ENCODE measurements at places on chromosomes 12 and 14.

DNA sequence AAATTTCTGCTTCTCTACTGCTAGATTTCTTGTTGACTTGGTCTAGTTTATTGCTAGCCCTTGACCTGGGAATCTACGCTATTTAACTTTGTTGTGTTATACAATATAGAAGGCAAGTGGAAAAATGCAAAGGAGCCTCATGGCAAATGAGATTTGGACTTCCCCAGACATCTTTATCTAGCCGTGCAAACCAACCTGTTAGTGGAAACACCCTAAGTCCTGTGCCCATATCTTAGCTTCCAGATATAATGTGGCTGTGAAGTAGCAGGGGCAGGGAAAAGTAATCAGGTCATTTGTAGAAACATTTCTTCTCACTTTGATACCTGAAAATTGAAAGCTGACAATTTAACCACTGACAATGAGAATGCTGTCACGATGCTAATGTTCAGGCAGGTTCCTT, 90.7 kb upstream of the ATP2B1 start:
- DNase-seq, result no peak

GRCh38 chr12:132638541-132639408, 20.2 kb downstream of the P2RX2 start:
- no peak for DNase-seq

GRCh38 chr14:91396959-91397815, 20.4 kb downstream of the CCDC88C start:
- no peak for DNase-seq

- DNase-seq, result no peak
Observed at GRCh38 chr12:75507086-75507485, 4.3 kb downstream of the KRR1 start.

- no peak for DNase-seq
Observed at GRCh38 chr12:19415563-19415962, 23.7 kb upstream of the AEBP2 start.

DNA sequence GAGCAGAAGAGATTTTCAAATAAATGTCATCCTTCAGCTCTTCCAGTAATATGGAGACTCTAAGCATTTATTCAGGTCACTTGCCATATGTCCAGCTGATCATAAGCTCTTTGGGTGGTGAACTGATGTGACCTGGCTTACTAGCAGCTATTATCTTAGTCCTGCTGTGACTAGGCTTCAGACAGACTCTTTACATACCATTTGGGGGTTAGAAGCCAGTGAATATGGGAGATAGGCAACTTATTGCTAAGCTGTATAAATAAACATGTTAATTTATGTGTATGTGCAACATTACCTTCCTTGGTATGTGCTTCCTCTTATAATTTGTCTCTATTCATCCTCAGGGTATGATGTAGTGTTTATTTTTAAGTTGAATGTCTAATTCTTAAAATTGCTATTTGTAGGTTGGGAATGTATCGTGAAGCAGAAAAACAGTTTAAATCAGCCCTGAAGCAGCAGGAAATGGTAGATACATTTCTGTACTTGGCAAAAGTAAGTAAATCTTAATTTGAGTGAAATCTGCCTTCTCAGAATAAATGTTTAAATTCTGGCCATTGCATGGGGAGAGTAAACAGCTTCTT, 32.4 kb downstream of the TTC8 start:
- no peak for DNase-seq

DNA sequence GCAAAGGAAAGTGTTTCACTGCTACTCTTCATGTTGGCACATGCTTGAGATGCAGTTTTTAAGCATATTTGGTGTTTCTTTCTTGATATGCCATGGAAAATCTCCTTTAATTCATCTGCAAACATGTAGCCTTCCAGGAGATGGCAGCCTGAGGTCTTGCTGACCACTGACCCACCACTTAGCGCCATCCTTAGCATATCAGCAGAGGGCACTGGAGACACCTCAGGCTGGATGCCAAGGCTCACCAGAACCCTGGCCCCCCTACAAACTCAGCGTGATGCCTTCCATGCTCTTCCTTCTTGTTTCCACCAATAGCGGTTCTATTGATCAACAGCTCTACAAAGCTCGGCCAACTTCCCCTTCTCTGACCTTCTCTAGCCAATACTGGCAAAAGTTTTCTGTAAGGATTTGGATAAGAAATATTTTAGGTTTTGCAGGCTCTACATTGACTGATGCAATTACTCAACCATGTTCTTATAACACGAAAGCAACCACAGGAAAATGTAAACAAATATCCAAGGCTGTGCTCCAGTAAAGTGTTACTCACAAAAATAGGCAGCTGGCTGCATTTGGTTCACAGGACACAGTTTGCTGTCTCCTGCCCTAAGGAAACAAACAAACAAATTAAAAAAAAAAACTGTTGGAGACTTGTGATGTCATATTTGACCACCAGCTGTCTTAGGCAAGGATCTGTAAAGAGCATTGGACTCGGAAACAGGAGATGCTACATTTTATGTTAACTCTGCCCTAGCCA, 209.7 kb downstream of the SLC15A4 start:
- no peak for DNase-seq

DNA sequence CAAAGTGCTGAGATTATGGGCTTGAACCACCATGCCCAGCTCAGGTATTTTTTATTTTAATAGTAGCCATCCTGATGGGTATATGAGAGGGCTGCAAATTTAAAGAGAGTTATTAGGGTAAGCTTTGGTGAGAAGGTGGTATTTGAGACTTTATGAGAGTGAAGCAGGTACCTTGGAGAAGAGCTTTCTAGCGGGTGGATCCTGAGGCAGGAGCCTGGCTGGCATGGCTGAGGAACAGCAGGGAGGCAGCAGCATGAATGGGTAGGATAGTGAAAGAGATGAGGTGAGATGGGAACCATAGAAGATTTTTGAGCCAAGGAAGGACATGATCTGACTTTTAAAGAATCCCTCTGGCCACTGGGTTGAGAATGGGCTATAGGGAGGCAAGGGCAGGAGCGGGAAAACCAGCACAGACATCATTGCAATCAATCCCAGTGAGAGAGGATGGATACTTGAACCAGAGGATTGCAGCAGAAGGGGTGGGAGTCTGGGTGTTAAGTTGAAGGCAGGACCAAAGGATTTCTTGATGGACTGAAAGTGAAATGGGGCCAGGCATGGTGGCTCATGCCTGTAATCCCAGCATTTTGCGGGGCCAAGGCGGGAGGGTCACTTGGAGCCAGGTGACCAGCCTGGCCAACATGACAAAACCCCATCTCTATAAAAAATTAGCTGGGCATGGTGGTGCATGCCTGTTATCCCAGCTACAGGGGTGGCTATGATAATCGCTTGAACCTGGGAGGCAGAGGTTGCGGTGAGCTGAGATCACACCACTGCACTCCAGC, 5.7 kb downstream of the SVOP start:
- DNase-seq, result no peak
